Hindlimb muscle (tissue), 1 donor: ENCODE measurements at places on chromosomes 13 and 19. TPM values are rescaled to one million over a fixed set of nuclear protein-coding genes. Genes with fewer than 3 reads are reported as not detected.

DNA sequence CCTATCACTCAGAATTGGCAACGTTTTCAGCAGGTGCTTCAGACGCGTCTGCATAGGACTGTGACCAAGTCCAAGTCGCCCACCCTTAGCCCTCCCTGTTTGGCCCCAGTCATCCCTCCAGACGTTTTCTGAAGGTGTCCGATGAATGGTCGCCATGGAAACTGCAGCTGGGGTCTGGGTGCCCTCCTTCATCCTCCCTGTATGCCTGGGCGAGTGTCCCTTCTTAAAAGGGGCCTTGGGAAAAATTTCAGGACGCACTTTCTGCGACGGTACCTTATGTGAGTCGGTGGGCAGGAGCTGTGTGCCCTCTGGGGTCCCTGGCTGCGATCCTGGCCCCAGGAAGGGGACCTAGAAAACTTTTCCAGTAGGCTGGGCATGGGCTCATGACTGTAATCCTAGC is 25.1 kb downstream of the MAN2B1 start:
- DNase-seq: no peak

- DNase-seq: no peak
Observed at GRCh38 chr13:40652588-40652940, 13.9 kb downstream of the FOXO1 start.

- DNase-seq: no peak
Observed at GRCh38 chr13:59461411-59461810, 702.3 kb downstream of the DIAPH3 start.

GRCh38 chr13:77038907-77039480 is 12.0 kb upstream of the FBXL3 start:
- no peak for DNase-seq

GRCh38 chr19:14116525-14116917 is 1.0 kb downstream of the PRKACA start:
- DNase-seq: no peak

GRCh38 chr13:93721483-93721882 is 494.9 kb downstream of the GPC6 start:
- DNase-seq: no peak

GRCh38 chr19:35528218-35529038 is at the start of gene SBSN:
TSS of gene SBSN (minus strand) at chr19:35528311. CDS start at chr19:35528281, 30 bp downstream.
- no peak for DNase-seq

- no peak for DNase-seq
Observed at GRCh38 chr19:28840891-28841290, 372.1 kb downstream of the UQCRFS1 start.

DNA sequence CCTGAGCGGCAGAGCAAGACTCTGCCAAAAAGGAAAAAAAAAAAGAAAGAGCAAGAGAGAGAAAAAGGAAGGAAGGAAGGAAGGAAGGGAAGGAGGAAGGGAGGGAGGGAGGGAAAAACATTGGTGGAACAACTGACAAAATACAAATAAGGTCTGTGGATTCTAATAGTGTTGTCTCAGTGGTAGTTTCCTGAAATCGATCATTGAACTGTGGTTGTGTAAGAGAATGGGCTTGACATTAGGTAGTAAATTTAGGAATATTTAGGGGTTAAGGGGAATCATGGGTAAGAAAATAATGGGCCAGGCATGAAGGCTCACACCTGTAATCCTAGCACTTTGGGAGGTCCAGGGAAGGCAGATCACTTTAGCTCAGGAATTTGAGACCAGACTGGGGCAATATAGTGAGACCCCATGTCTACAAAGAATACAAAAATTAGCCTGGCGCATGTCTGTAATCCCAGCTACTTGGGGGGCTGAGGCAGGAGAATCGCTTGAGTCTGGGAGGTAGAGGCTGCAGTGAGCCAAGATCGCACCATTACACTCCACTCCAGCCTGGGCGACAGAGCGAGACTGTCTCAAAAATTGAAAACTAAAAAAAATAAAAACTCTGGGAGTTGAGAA is 14.5 kb downstream of the PHLDB3 start:
- no peak for DNase-seq

GRCh38 chr19:34356875-34357274 is 8.1 kb upstream of the GPI start:
- DNase-seq: no peak

DNA sequence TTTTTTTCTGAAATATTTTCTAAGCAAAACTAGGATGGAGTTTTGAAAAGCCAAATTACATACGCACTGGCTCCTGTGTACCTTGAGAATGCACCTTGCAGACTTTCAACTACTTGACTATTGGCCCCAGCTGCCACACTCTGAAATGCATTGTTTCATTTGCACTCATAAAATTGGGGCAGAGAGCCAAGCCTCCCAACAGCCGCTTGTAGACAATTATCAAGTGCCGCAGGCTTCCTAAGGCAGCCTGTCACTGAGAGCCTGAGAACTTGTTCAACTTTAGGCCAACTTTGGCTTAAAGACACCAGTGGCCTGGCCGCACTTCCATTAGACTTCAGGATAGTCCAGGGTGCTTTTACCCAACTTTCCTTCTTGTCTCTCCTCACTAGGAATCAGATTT is 115.7 kb upstream of the STARD13 start:
- peak; percentile 15 for DNase-seq

- no peak for DNase-seq
Observed at GRCh38 chr13:35920816-35921215, 210.4 kb downstream of the DCLK1 start.

GRCh38 chr13:44174769-44175425 is 198.7 kb upstream of the SERP2 start:
- no peak for DNase-seq

GRCh38 chr13:60175571-60175970 is 11.8 kb upstream of the DIAPH3 start:
- DNase-seq: no peak

DNA sequence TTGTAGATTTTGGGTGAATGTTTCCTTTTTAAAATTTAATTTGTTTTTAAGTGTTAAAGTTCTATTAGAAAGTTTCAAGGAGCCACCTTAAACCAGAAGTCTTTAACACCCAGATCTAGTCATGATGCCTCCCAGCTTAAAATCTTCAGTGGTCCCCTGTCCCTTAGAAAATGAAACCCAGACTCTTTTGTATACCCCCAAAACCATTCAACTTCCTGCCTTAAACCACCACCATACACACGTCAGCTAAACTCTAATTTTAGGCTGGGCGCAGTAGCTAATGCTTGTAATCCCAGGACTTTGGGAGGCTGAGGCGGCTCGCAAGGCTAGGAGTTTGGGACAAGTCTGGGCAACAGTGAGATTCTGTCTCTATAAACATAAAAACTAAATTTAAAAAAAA is 37.9 kb downstream of the N4BP2L1 start:
- DNase-seq: no peak

DNA sequence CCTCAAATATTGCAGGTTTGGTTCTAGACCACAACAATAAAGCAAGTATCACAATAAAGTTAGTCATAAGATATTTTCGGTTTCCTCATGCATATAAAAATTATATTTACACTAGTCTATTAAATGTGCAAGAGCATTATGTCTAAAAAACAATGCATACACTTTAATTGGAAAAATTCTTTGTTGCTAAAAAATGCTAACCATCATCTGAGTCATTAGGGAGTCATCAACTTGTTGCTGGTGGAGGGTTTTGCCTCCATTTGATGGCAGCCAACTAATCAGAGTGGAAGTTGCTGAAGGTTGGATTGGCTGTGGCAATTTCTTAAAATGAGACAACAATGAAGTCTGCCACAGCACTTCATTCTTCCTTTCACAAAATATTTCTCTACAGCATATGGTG is 422.3 kb upstream of the GPC6 start:
- DNase-seq: no peak

- no peak for DNase-seq
Observed at GRCh38 chr19:50632151-50632835, 7.4 kb downstream of the SYT3 start.

GRCh38 chr13:33328701-33329100 is 43.1 kb upstream of the STARD13 start:
- no peak for DNase-seq

Gene SMAD9
- polyA plus RNA-seq: 17.2 TPM

Gene KCNN4
- 1.1 TPM for polyA plus RNA-seq

Gene PCDH9
- polyA plus RNA-seq: 2.0 TPM

Gene GGN
- 0.49 TPM for polyA plus RNA-seq

Gene DHDH
- polyA plus RNA-seq: 0.93 TPM

Gene GPR12
- polyA plus RNA-seq: 0.23 TPM

Gene PSG4
- polyA plus RNA-seq: not detected
